ENCODE measurements at places on chromosomes 12 and 14.

GRCh38 chr12:90489141-90489540, 465.8 kb downstream of the CCER1 start:
- no peak for DNase-seq

GRCh38 chr12:94079566-94080340, 68.6 kb upstream of the PLXNC1 start:
- DNase-seq, result no peak

DNA sequence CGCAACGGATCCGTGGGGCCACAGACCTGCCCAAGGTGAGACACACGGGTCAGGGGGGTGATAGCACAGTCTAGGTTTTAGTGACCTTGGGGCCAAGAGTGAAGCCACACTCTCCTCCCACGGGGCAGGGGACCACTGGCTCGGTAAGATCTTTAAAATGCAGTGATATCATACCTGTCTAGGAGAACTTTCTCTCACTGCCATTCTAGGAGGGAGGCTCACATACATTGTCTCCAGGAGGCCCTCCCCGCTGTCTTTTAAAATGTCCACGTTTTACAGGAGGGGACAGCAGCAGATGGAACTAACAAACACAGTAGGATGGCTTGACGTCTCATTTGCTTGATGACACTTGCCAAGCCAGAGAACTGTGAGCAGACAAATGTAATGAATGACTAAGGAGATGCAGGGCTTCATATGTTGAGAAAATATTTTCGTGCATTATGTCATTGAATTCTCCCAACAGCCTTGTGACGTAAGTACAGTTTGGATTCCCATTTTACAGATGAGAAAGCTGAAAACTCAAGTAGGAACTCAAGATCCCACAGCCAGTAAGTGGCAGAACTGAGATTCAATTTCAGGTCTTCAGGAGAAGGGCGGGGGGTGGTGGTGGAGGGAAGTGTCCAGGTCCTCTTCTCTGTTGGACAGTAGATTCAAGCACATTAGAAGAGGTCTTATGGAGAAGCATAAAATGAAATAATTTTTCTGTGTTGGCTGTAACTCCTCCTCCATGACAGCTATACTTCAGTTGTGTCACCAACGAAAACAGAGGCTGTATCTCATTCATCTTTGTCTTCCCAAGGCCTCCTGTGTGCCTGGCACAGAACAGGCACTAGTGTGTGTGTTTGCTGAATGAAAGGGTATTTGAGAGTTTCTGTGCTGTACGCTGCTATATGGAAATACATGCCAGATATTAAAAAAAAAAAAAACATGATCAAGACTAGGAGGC, 2.1 kb downstream of the VASH1 start:
- DNase-seq, result no peak

- DNase-seq, result no peak
Measured at GRCh38 chr12:132143336-132144071, 615 bp downstream of the DDX51 start.

GRCh38 chr12:124928912-124929530, 14.6 kb upstream of the UBC start:
- no peak for DNase-seq

- DNase-seq, result no peak
Measured at GRCh38 chr12:76024942-76025600, 6.5 kb downstream of the PHLDA1 start.

DNA sequence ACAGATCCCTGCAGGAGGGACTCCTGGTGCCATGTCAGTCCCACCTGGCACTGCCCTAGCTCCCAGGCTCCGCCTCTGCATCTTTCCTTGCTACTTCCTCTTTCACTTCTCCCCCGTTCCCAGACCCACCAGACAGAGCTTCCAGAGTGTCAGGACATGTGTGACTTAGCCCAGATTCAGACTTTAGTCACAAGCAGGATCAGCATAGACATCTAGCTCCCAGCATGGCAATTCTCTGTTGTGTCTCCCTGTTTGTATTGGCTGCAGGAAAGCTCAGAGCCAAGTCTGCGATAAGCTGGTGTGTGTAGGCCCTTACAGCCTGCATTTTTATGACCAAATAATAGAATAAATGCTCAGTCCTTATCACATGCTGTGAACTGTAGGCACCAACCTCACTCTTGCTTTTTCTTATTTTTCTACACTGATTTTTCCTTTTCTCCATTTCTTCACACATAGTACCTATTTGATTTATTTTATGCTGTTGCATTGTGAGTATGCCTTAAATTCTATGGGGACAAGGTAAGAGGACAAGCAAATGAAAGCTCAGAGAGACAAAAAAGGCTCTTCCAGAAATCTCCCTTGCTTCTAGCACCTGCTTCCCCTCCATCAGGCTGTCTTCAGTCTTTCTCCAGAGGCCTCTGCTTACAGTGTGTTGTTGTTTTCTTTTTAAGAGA, 5.9 kb downstream of the DHRS2 start:
- DNase-seq, result no peak

DNA sequence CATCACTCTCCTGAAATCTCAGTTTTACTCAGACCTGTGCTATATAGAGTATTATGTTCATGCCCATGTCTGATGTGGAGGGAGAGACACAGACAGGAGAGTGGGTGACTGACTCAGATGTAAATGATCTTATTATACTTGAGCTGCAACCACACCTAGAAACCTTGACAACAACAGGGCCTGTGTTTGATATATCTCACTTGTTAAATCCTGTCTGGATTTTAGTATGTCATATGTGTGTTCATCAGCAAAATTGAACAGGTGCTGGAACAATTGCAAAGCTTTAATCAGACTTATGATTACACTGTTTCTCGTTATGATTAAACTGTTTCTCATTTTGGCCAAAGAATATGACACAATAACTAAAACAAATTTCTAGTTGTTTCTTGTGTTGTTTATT, 37.7 kb downstream of the DIP2B start:
- DNase-seq, result no peak

DNA sequence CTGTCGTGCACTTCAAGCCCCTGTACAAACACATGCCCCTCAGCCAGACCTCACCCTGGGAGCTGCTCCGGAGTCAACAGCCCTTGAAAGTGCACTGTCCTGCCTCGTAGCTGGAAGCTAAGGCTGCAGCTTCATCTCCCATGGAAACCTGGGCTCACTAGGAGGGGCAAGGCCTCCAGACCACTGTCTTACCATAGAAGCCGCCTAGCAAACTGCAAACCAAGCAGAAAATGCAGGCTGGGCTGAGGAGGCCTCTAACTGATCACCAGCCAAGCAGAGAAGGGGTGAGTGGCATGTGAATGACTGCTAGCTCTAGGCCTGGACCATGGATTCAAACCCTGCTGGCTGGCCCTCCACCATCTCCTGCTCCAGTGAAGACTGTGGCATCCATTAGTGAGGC, 340.2 kb downstream of the CACNA1C start:
- DNase-seq, result no peak

GRCh38 chr14:71693381-71693780, 238.8 kb upstream of the RGS6 start:
- DNase-seq, result no peak

DNA sequence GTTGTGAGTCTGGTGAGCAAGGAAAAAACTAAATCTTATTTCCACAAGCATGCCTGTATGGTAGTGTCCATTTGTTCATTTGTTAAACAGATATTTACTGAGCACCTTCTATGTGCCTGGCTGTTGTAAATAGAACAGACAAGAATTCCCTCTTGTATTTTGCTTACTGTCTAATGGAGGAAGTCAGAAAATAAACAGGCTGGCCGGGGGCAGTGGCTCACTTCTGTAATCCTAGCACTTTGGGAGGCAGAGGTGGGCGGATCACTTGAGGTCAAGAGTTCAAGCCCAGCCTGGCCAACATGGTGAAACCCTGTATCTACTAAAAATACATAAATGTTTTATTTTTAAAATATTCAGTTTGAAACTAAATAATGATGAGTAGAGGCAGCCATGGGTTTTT, 79.3 kb downstream of the GTF2A1 start:
- DNase-seq, result no peak

- DNase-seq, result no peak
Measured at GRCh38 chr14:56650979-56651378, 71.4 kb downstream of the TMEM260 start.

DNA sequence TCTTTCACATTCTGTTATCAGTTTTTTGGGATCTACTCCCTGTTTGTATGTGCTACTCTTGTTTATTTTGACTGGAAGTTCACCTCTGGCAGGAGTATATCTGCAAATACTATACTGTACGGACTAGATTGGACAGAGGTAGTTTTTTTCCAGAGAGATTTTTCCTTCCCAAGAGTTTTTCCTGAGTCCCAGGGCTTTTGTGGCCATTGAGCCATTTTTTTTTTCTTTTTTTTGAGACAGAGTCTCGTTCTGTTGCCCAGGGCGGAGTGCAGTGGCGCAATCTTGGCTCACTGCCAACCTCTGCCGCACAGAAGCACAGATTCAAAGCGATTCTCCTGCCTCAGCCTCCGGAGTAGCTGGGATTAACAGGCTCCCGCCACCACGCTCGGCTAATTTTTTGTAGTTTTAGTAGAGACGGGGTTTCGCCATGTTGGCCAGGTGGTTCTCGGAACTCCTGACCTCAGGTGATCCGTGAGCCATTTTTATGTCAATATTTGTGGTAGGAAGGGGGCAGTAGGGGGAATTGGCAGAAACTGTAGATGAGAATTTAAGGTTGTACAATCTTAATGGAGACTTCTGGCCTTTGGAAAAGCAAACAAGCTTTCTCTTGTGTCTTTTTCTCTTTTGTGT, 19.4 kb downstream of the KTN1 start:
- DNase-seq, result no peak

DNA sequence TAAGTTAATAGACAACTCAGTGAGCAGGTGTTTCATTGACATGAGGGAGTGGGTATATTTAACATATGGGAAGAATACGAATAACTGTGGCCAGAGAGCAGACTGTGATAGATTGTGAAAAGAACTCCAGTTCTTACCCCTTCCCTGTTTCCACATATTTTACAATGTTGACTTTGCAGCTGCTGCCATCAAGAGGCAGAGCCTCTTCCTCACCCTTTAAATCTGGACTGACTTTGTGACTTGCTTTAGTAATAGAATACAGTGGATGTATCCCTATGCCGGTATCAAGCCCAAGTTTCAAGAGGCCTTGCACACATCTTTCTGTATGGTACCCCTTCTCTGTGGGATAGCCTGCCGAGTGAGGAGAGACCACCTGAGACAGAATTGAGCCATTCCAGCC, 356.7 kb downstream of the ETNK1 start:
- no peak for DNase-seq

DNA sequence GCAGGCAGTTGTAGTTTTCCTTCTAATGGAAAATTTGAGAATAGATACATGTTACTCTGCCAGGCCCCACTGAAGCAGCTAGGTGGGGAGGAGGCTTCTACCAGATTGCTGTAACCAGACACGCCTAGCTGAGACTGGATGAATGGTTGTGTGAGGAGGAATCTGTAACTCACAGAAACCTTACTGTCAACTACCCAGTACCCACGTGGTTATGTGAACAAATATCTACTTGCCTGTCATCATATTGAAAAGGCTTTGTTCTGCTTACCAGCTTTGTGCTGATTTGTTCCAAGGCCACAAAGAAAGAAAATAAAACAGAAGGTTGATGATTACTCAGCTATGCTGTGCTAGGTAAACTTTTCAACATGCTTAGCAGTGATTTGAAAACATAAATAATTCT, 167.2 kb downstream of the CAPZA3 start:
- DNase-seq, result no peak

GRCh38 chr12:112218150-112218549, 92.8 kb downstream of the TRAFD1 start:
- no peak for DNase-seq

- peak; percentile 65 for DNase-seq
Measured at GRCh38 chr12:57224973-57225679, 4.4 kb upstream of the SHMT2 start.

DNA sequence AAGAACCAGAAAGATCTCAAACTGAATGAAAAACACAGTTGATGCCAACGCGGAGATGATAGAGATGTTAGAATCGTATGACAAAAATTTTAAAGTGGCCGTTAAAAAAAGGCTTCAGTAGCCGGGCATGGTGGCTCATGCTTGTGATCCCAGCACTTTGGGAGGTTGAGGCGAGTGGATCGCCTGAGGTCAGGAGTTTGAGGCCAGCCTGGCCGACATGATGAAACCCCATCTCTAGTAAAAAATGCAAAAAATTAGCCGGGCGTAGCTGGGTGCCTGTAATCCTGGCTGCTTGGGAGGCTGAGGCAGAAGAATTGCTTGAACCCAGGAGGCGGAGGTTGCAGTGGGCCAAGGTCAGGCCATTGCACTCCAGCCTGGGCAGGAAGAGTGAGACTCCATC, 5.4 kb upstream of the ACVRL1 start:
- DNase-seq, result no peak

- no peak for DNase-seq
Measured at GRCh38 chr12:93449277-93449676, 7.5 kb upstream of the UBE2N start.

DNA sequence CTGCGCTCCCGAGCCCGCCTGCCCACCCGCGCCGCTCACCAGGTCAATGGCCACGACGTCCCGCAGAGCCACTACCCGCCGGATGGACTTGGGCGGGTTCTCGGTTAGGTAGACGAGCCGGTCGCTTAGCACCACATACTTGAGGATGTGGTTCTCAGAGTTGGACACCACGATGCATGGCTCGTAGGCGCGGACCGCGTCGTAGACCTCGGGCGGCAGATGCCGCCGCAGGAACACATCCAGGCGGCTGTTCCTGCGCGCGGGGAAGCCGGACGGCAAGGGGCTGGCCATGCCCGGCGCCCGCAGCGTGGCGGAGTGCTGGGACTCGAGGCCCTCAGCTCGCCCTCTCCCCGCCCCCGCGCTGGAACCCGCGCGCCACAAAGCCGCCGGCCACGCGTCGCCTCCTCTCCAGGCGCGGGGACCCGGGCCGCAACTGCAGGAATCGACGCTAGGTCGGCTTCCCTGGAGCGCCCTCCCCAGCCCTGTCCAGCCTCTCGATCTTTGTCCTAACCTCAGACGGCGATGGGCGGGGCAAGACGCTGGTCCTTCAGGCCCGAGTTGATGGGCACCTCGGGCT, at the start of gene C12orf56:
C12orf56 (minus strand) TSS at position 484 of the 577 bp plus-strand sequence; CDS start at position 291, 193 bp downstream.
- no peak for DNase-seq

GRCh38 chr12:19203539-19204506, 74.3 kb downstream of the PLEKHA5 start:
- no peak for DNase-seq

- DNase-seq, result no peak
Measured at GRCh38 chr14:35123388-35123703, 994 bp downstream of the PRORP start.

DNA sequence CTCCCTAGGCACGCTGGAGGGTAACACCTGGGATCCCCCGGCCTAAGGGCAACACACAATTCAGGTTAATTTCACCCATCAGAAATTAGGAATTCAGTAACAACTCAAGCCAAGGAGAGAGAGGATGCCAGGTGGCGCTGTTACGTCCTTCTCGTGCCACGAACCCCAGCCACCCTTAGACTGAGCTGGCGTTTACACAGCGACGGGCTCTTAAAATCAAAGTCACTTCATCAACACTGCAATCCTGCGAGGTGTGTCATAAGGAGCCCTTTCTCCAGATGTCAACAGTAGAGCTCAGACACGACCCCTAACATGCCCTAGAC, 110.6 kb upstream of the TMEM132D start:
- no peak for DNase-seq

GRCh38 chr12:1797011-1797901, 23.1 kb upstream of the LRTM2 start:
- peak; percentile 64 for DNase-seq
